ENCODE measurements at places on chromosomes 11 and 22. TPM values are rescaled to one million over a fixed set of nuclear protein-coding genes. Genes with fewer than 3 reads are reported as not detected.
A peak's percentile ranks its signal among the peaks of the same experiment; 100 is the strongest.

DNA sequence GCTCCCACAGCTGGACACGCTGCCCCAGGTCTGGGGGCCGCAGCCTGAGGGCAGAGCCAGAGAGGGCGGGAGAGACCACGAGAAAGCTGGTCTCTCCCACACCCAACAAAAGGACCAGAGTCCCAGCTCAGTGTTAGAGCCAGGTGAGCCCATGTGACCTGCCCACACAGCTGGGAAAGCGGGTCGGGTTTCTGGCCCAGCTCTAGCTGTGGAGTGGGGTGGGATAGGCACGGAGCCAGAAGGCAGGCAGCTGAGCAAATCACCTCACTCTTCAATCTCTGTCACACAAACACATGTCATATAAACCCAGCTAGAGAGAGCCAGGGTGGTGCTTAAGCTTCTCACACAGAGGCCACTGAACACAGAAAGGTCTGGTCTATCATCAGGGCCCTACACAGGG lies 7.8 kb upstream of the EIF3D start:
- H3K4me1 ChIP-seq: no peaks in the 10 kb centered on the region
- H3K27ac ChIP-seq: no peak overlapping the region
- peak; percentile 64 for DNase-seq
- H3K36me3 ChIP-seq: no peaks in the 10 kb centered on the region

Gene RBM4
- polyA plus RNA-seq: 77.2 TPM

- H3K27me3 ChIP-seq: peaks cover 2% of the 10 kb centered on the region
- peaks cover 11% of the 10 kb centered on the region for H3K4me1 ChIP-seq
- no peak overlapping the region for H3K27ac ChIP-seq
- no peaks in the 10 kb centered on the region for H3K36me3 ChIP-seq
- no peak for DNase-seq
- H3K4me3 ChIP-seq: no peak overlapping the region
Measured at GRCh38 chr11:120065176-120065575, 72.7 kb downstream of the TRIM29 start.

Gene NAT10
- 24.2 TPM for polyA plus RNA-seq

GRCh38 chr11:35061516-35062440 lies 77.2 kb upstream of the CD44 start:
- H3K27ac ChIP-seq: no peak overlapping the region
- no peaks in the 10 kb centered on the region for H3K27me3 ChIP-seq
- no peaks in the 10 kb centered on the region for H3K36me3 ChIP-seq
- no peaks in the 10 kb centered on the region for H3K4me1 ChIP-seq

Gene RNF215
- 8.9 TPM for polyA plus RNA-seq

Data from lung (tissue), 17 donors.